Muscle of back (tissue), 13 donors: ENCODE measurements at places on chromosomes 2 and 18. TPM values are rescaled to one million over a fixed set of nuclear protein-coding genes. Genes with fewer than 3 reads are reported as not detected.

The SLC16A14 gene
- polyA plus RNA-seq: 2.1 TPM

The PLGLB2 gene
- polyA plus RNA-seq: 1.1 TPM

The FRZB gene
- polyA plus RNA-seq: 22.0 TPM

The ITGB1BP1 gene
- polyA plus RNA-seq: 105 TPM

The NEU2 gene
- polyA plus RNA-seq: not detected

The MGAT4A gene
- 4.7 TPM for polyA plus RNA-seq

The PDK1 gene
- 33.2 TPM for polyA plus RNA-seq

The TFCP2L1 gene
- polyA plus RNA-seq: 0.17 TPM

The SCYGR4 gene
- not detected for polyA plus RNA-seq
